CD4-positive, CD25-positive, alpha-beta regulatory T cell (primary cell): ENCODE measurements at places on chromosomes 2 and 18. TPM values are rescaled to one million over a fixed set of nuclear protein-coding genes. Genes with fewer than 3 reads are reported as not detected.

DNA sequence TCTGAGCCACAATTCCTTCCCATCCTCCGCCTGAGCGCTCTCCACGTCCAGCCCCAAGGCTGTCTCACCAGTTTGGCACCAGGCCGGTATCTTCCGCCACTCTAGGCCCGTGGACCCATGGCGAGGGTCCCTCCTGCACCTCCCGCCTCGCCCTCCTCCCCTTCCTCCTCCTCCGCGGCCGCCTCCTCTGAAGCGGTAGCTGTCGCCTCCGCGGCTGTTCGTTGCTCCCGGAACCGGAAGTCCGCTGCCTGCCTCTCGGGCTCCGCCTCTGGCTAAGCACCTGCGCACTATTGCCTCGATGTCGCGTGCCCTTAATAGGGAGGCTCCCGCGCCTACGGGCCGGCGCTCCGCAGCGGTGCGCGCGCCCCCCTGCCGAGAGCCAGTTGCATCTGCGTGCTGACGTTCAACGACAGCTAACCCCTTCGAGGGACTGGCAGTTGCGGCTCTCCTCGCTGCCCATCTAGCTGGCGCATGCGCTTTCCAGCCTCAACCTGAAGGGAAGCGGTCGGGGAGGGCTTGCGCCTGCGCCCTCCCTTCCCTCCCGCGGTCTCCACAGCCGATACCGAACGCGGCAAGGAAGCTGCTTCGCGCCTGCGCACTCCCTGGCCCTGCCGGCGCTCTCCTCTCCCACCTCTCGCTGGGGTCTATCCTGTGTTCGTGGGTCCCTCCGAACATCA is at the start of gene MBD1:
Gene MBD1 (minus strand): TSS at position 229 of the 677 bp plus-strand sequence. CDS start 1,531 bp downstream, outside the sequence.
- H3K4me1 ChIP-seq: peaks cover 34% of the 10 kb centered on the region
- peak within 1 kb of the TSS; percentile 89 for H3K27ac ChIP-seq
- no peaks in the 10 kb centered on the region for H3K27me3 ChIP-seq
- peaks cover 54% of the 10 kb centered on the region for H3K36me3 ChIP-seq
- H3K4me3 ChIP-seq: peak within 1 kb of the TSS; percentile 90

- no peaks in the 10 kb centered on the region for H3K27me3 ChIP-seq
- no peaks in the 10 kb centered on the region for H3K36me3 ChIP-seq
- no peak for DNase-seq
- H3K27ac ChIP-seq: no peak overlapping the region
Observed at GRCh38 chr2:129895526-129896082, 83.9 kb upstream of the RAB6C start.

- H3K36me3 ChIP-seq: no peaks in the 10 kb centered on the region
- no peak for DNase-seq
- H3K4me1 ChIP-seq: no peaks in the 10 kb centered on the region
- H3K27me3 ChIP-seq: no peaks in the 10 kb centered on the region
- no peak overlapping the region for H3K4me3 ChIP-seq
- H3K27ac ChIP-seq: no peak overlapping the region
Observed at GRCh38 chr18:57737400-57738060, 65.6 kb downstream of the ATP8B1 start.

GRCh38 chr2:7670905-7671641 is 753.9 kb downstream of the RNF144A start:
- no peak overlapping the region for H3K4me3 ChIP-seq
- H3K27me3 ChIP-seq: no peaks in the 10 kb centered on the region
- H3K36me3 ChIP-seq: no peaks in the 10 kb centered on the region
- H3K4me1 ChIP-seq: no peaks in the 10 kb centered on the region
- DNase-seq: no peak

DNA sequence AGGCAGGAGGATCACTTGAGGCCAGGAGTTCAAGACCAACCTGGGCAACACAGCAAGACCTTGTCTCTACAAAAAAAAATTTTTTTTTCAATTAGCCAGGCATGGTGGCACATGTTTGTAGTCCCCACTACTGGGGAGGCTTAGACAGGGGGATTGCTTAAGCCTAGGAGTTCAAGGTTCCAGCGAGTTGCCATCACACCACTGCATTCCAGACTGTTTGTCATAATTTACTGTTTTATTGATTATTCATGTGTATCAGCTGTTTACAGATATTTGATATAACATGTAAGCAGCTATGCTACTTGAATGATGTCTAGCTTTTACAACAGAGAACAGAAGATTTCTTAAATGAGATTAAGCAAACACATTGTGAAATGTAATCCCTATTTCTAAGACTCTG is 35.3 kb downstream of the DSG2 start:
- DNase-seq: no peak
- no peaks in the 10 kb centered on the region for H3K36me3 ChIP-seq
- H3K4me1 ChIP-seq: no peaks in the 10 kb centered on the region
- H3K27ac ChIP-seq: no peak overlapping the region
- H3K27me3 ChIP-seq: no peaks in the 10 kb centered on the region
- no peak overlapping the region for H3K4me3 ChIP-seq

GRCh38 chr2:180505203-180505602 is 475.2 kb upstream of the UBE2E3 start:
- no peak for DNase-seq
- H3K27me3 ChIP-seq: no peaks in the 10 kb centered on the region
- H3K27ac ChIP-seq: no peak overlapping the region
- H3K4me3 ChIP-seq: no peak overlapping the region

DNA sequence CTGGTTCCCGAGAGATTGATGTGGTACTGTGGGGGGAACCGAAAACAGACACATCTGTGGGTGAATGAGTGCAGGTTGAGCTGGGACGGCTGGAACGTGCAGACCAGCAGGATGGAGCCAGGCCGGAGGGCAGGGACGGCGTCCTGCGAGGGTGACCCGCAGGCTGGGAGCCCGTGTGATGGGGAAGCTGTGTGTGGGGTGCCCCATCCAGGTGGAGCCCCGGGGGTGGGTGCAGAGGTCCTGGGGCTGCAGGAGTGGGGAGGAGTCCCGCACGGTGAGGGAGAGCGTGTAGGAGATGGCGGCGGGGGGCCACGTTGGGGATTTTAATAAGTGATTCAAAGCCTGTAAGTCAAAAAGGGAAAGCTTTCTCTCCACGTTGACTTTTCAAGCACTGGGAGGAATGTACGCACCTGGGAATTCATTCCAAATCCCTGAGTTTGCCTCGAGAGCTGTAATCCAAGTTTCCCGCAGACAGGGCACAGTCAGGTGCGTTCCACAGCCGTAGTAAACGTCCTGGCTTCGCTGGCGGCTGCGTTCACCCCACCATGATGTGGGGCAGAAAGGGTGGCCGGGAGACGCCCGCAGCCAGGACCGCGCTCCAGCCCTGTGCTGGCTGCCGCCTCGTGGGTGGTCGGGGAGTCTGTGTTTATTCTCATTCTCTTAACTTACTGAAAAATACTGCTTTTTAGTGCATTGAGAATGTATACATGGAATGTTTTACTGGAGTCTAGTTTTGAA is 54.0 kb downstream of the NFATC1 start:
- H3K4me3 ChIP-seq: no peak overlapping the region
- H3K36me3 ChIP-seq: peaks cover 46% of the 10 kb centered on the region
- H3K4me1 ChIP-seq: no peaks in the 10 kb centered on the region
- H3K27me3 ChIP-seq: no peaks in the 10 kb centered on the region
- no peak for DNase-seq
- H3K27ac ChIP-seq: no peak overlapping the region

GPBAR1 gene
- total RNA-seq: 1.2 TPM

TRIM43B gene
- not detected for total RNA-seq

NEU4 gene
- total RNA-seq: 3.8 TPM

C2orf92 gene
- total RNA-seq: 20.4 TPM

DNA sequence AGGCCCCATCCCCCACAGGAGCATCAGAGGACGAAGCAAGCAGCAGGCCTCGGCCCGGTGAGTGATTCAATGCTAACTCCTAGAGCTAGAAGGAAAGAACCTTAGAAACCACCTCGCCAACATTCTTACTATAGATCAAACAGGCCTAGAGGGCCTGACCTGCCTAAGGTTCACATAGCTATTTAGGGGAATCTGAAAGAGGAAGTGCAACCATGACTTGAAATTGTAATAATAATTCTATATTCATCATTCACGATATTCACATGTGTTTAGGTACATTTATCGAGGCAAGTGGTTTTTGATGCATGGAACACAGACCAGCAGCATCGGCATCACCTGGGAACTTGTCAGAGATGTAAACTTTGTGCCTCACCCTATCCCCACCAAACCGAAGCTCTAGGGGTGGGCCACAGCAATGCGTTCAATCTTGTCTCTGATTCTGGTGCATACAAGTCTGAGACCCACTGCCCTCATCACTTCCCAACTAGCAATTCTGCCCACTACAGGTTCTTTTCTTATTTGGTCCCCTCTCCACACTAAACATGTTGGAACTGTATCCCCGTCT is 78.0 kb upstream of the DNMT3A start:
- no peak overlapping the region for H3K4me3 ChIP-seq
- DNase-seq: no peak
- peaks cover 4% of the 10 kb centered on the region for H3K36me3 ChIP-seq
- H3K27ac ChIP-seq: no peak overlapping the region
- H3K4me1 ChIP-seq: peaks cover 4% of the 10 kb centered on the region

SULT1C4 gene
- 0.62 TPM for total RNA-seq

RESP18 gene
- total RNA-seq: not detected

DNA sequence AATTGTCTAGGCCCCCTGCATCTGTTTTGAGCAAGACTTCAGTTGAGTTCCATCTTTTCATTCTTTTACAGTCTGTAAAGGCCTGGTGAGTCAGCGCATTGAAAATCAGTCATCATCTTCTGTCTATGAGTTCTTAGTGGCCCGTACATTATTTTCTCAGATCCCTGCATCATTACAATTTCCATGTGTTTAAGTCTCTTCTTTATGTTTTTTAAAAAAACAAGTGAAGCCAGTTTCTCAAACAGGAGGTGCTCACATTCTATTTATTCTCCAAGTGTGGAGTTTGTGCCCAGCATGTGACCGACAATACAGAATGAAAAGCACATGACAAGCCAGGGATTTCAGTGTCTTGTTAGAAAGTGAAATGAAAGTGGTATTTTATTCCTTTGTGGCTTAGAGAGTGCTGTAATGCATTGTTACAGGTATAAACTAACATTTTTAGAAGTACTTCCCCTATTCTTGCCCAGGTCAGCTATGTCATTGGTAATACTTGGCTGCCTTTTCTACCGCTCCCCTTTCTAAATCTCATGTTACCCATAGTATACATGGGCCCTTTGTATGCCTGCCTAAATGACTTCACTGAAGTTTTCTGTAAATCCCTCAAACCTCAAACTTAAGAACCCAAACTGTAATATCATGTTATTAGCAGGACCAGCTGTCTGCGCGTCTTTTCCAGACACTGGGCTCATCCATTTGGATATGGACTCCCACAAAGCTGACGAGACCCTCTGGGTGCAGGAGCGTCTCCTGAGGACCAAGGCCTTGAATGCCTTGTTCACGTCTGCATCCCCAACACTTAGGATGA is 67.6 kb downstream of the FEZ2 start:
- no peak for DNase-seq
- H3K4me1 ChIP-seq: no peaks in the 10 kb centered on the region
- no peaks in the 10 kb centered on the region for H3K36me3 ChIP-seq
- H3K27me3 ChIP-seq: no peaks in the 10 kb centered on the region
- no peak overlapping the region for H3K4me3 ChIP-seq
- H3K27ac ChIP-seq: no peak overlapping the region

GRCh38 chr2:108633409-108633808 is 85.9 kb upstream of the RANBP2 start:
- H3K27ac ChIP-seq: no peak overlapping the region
- DNase-seq: no peak
- H3K4me1 ChIP-seq: peaks cover 40% of the 10 kb centered on the region
- no peak overlapping the region for H3K4me3 ChIP-seq

- H3K27me3 ChIP-seq: no peaks in the 10 kb centered on the region
- H3K4me1 ChIP-seq: no peaks in the 10 kb centered on the region
- no peaks in the 10 kb centered on the region for H3K36me3 ChIP-seq
- no peak for DNase-seq
- no peak overlapping the region for H3K27ac ChIP-seq
Observed at GRCh38 chr2:146270618-146271017, 1574.2 kb upstream of the ACVR2A start.

GRCh38 chr2:229650901-229651300 is 63.5 kb downstream of the DNER start:
- no peak overlapping the region for H3K27ac ChIP-seq
- H3K27me3 ChIP-seq: no peaks in the 10 kb centered on the region
- H3K4me1 ChIP-seq: no peaks in the 10 kb centered on the region

- no peak for DNase-seq
- no peak overlapping the region for H3K4me3 ChIP-seq
- no peak overlapping the region for H3K27ac ChIP-seq
- H3K4me1 ChIP-seq: peaks cover 32% of the 10 kb centered on the region
Observed at GRCh38 chr18:3055816-3056215, 42.9 kb upstream of the LPIN2 start.
